ENCODE measurements at places on chromosomes 2 and 18. TPM values are rescaled to one million over a fixed set of nuclear protein-coding genes. Genes with fewer than 3 reads are reported as not detected.

GRCh38 chr2:73291093-73291460 is 2.3 kb downstream of the EGR4 start:
- peak; percentile 71 for DNase-seq
- H3K4me3 ChIP-seq: peak overlapping the region; percentile 79
- H3K27ac ChIP-seq: no peak overlapping the region
- peaks cover 98% of the 10 kb centered on the region for H3K27me3 ChIP-seq
- H3K4me1 ChIP-seq: peaks cover 7% of the 10 kb centered on the region

GRCh38 chr2:162435676-162436075 is 91.7 kb downstream of the GCA start:
- H3K27me3 ChIP-seq: no peaks in the 10 kb centered on the region
- H3K4me1 ChIP-seq: no peaks in the 10 kb centered on the region
- no peak for DNase-seq
- H3K27ac ChIP-seq: no peak overlapping the region
- no peak overlapping the region for H3K4me3 ChIP-seq

The RMC1 gene
- 25.1 TPM for total RNA-seq

- H3K36me3 ChIP-seq: peaks cover 4% of the 10 kb centered on the region
- H3K4me3 ChIP-seq: peak overlapping the region; percentile 34
- H3K27me3 ChIP-seq: peaks cover 42% of the 10 kb centered on the region
These were observed 2.9 kb downstream of the ALKAL2 start for GRCh38 chr2:284896-285492.

GRCh38 chr18:34760444-34760843 is 50.3 kb downstream of the DTNA start:
- H3K4me3 ChIP-seq: no peak overlapping the region
- H3K36me3 ChIP-seq: peaks cover 4% of the 10 kb centered on the region
- no peaks in the 10 kb centered on the region for H3K4me1 ChIP-seq

DNA sequence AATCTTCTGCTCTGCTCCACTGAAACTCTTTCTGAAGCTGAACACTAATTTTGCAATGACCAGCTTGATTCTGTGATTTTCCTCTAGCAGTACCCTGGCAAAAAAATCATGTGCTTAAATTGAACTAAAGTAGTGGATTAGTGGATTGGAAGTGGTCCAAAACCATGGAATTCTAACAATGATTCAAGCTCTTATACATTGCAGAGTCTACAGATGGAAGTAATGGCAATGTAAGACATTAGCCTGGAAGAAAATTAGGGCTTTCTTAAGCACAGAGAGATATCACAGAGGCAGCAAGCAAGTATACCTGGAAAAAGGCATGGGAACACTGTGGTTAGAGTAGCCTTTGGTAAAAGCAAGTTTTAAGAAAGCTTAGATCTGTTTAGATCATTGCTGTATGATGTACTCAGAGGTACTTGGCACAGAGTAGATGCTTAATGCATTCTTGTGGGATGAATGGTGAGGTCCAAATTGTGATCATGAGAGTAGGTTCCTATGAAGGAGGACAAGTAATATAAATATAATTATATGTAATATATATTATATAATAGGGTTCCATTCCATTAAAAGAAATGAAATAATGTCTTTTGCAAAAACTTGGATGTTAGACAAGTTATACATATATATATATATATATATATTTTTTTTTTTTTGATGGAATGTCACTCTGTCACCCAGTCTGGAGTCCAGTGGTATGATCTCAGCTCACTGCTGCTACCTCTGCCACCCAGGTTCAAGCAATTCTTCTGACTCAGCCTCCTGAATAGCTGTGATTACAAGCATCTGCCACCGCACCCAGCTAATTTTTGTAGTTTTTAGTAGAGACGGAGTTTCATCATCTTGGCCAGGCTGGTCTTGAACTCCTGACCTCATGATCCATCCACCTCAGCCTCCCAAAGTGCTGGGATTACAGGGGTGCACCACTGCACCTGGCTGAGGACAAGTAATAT is 172.2 kb upstream of the SCN7A start:
- H3K27me3 ChIP-seq: no peaks in the 10 kb centered on the region
- DNase-seq: no peak
- no peak overlapping the region for H3K4me3 ChIP-seq
- no peaks in the 10 kb centered on the region for H3K36me3 ChIP-seq
- no peak overlapping the region for H3K27ac ChIP-seq

DNA sequence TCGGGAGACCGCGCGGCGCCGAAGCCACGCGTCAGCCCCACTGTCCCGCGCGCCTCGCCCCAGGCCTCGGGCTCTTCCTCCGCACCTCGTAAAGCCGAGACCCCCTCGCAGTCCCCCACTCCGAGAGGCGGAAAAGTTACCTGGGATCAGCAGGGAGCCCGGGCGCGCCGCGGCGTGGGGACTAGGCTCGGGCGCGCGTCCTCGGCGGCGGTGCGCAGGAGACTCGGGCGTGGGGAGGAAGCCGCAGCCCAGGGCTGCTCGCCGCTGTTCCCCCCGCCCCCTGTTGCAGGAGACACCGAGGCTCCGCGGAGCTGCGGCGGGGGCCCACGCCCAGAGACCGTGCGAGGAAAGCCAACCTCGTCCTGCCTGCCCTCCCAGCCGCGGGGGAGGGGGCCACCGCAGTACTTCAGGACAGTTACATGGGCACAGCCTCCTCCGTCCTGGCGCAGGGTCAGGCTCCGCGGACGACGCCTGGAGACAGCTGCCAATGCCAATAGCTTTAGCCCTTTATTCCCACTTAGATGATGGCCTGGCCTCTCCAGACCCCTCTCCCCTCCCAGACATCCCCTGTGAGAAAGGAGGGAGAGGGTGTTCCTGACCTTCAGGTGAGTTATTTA is at the start of gene EPB41L3:
EPB41L3 (minus strand) TSS at position 225 of the 617 bp plus-strand sequence. CDS start 54,814 bp downstream, outside the sequence.
- no peaks in the 10 kb centered on the region for H3K36me3 ChIP-seq
- peaks cover 76% of the 10 kb centered on the region for H3K27me3 ChIP-seq
- H3K27ac ChIP-seq: no peak within 1 kb of the TSS
- DNase-seq: peak; percentile 13
- H3K4me3 ChIP-seq: peak within 1 kb of the TSS; percentile 88

DNA sequence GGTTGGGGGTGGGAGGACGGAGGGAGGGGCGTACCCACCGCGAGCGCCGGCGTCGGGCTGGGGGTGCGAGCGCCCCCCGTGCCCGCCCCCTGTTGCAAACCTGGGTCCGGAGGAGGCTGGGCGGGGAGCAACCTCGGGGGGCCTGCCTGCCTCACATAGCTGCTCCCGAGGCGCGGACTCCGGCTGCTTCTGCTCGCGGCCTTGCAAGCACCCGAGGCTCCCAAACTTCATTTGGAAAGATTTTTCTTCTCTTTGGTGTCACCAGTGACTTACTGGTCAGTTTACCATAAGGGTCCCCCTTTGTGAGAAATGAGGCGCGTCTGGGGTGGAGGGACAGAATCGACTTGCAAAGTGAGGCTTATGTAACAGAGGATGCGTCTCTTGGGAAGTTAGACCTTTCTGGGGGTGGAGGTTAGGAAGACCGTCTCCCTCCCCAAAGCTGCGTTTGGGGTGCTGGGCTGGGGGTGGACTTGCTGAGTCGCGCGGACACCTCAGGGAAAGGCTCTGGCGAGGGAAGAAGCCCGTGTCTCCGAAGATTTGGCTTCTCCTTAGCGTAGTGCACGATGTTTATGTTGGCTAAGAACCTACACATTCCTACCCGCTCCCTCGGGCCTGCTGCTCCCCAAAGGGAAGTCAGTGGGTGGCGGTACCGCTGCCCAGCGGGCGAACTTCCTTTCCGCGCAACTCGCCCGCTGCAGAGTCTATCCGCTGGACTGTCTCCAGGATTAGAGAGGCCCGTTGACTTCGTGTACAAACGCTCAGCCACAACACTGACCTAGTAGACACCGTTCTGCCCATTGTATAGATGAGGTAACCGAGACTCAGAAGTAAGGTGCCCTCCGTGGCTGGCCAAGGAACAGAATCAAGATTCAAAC is 559 bp downstream of the TMEM37 start:
- H3K4me1 ChIP-seq: peaks cover 54% of the 10 kb centered on the region
- H3K36me3 ChIP-seq: no peaks in the 10 kb centered on the region
- H3K27ac ChIP-seq: no peak overlapping the region
- DNase-seq: no peak
- H3K4me3 ChIP-seq: peak overlapping the region; percentile 86

DNA sequence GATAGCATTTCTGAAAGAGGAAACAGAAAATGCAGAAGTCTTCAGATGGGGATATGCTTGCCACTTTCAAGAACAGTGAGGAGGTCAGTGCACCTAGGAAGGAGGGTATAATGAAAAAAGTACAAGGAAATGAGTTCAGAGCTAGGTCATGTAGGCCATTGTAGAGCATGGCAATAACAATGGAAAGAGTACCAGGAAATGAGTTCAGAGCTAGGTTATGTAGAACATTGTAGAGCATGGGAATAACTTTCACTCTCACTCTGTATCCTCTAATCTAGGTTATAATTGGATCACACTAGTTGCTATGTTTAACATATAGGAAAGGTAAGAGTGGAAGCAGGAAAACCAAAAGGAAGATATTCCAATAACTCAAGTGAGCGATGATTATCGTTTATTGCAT is 12.3 kb downstream of the SCG2 start:
- H3K36me3 ChIP-seq: peaks cover 3% of the 10 kb centered on the region

GRCh38 chr18:76476665-76477561 is 18.1 kb downstream of the ZNF516 start:
- H3K4me1 ChIP-seq: peaks cover 72% of the 10 kb centered on the region
- no peaks in the 10 kb centered on the region for H3K27me3 ChIP-seq
- no peak overlapping the region for H3K4me3 ChIP-seq
- H3K36me3 ChIP-seq: peaks cover 8% of the 10 kb centered on the region
- no peak for DNase-seq

GRCh38 chr2:37614061-37614738 is 57.2 kb downstream of the CDC42EP3 start:
- H3K27ac ChIP-seq: no peak overlapping the region
- H3K27me3 ChIP-seq: no peaks in the 10 kb centered on the region
- H3K36me3 ChIP-seq: no peaks in the 10 kb centered on the region
- DNase-seq: no peak

The RND3 gene
- 49.7 TPM for total RNA-seq

GRCh38 chr2:214217599-214217998 is 193.3 kb upstream of the VWC2L start:
- H3K4me3 ChIP-seq: no peak overlapping the region
- peaks cover 16% of the 10 kb centered on the region for H3K4me1 ChIP-seq
- DNase-seq: no peak
- H3K36me3 ChIP-seq: no peaks in the 10 kb centered on the region
- no peaks in the 10 kb centered on the region for H3K27me3 ChIP-seq
- H3K27ac ChIP-seq: no peak overlapping the region

GRCh38 chr2:59296279-59296678 is 1055.2 kb upstream of the FANCL start:
- peaks cover 6% of the 10 kb centered on the region for H3K4me1 ChIP-seq
- no peaks in the 10 kb centered on the region for H3K36me3 ChIP-seq
- no peak for DNase-seq
- H3K27ac ChIP-seq: no peak overlapping the region

DNA sequence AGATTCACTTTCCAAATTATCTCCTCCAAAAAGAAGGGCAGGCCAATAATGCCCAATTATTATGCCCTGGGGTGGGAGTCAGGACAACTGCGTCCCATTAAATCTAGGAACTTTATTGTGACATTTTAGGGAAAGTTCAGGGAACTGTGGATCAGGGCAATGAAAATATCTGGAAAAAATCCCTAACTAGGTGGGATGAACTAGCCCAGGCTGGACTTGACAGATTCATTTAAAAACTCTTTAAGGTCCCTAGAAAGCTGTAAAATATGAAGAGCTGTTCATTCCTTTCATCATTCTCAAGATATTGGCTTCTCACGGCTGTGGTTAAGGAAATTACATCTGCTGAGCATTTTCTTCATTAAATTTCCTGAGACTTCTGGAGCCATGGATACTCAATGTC is 8.2 kb downstream of the CREG2 start:
- H3K27me3 ChIP-seq: peaks cover 16% of the 10 kb centered on the region
- H3K4me1 ChIP-seq: peaks cover 12% of the 10 kb centered on the region
- H3K36me3 ChIP-seq: no peaks in the 10 kb centered on the region
- no peak overlapping the region for H3K4me3 ChIP-seq

The GALNT3 gene
- total RNA-seq: 3.1 TPM

The C1GALT1C1L gene
- not detected for total RNA-seq

Data from neural crest cell (in vitro differentiated cells).